ENCODE measurements at places on chromosomes 3 and 15.

GRCh38 chr3:8579096-8579495 lies 65.5 kb downstream of the SSUH2 start:
- DNase-seq, result no peak

DNA sequence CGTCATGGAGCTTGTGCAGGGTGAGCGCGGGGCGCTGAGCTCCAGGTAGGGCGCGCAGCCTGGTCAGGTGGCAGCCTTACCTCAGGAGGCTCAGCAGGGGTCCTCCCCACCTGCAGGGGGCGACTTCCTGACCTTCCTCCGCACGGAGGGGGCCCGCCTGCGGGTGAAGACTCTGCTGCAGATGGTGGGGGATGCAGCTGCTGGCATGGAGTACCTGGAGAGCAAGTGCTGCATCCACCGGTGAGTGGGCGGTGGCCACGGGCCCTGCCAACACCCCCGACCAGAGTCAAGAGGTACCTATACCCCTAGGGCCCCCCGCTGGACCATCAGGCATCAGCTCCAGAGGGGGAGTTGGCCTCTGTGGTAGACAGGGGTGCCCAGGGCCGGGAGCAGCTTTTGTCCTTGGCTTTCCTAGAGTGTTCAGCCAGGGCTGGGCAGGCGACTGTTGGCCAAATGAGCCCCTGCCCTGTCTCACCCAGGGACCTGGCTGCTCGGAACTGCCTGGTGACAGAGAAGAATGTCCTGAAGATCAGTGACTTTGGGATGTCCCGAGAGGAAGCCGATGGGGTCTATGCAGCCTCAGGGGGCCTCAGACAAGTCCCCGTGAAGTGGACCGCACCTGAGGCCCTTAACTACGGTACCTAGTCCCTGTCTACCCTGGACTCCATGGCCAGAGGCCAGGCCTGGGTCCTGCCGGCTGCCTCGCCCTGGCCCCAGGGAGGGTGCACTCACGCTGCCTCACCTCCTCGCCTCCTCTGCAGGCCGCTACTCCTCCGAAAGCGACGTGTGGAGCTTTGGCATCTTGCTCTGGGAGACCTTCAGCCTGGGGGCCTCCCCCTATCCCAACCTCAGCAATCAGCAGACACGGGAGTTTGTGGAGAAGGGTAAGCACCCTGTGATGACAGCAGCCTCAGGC lies 9.1 kb downstream of the FES start:
- DNase-seq, result no peak

GRCh38 chr3:71707595-71707994 lies 17.6 kb downstream of the EIF4E3 start:
- DNase-seq, result no peak

GRCh38 chr15:66269326-66270090 lies 16.0 kb upstream of the MEGF11 start:
- no peak for DNase-seq

DNA sequence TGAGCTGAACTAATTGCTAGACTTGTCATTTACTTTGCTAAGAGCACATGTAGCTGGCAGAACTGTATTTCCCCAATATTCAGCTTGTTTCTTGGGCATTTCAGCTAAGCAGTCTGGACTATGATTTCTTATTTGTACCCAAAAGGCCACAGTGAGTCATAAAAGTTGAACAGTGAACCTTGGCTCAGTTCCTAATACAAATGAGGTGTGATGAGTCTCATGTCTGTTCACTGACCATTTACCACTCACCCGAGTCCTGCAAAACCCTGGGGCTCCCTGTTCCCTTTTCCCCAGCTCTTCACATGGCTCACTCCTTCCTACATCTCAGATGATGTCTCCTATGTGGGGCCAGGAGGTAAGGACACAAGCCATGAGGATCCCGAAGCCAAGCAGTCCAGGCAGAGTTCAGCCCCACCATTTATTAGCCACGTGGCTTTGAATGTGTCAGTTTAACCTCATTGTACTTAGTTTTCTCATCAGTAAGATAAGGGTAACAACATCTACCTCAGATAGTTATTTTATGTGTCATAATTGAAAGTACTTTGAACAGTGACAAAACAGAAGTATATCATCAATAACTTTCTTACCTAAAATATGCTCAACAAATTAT lies 239.3 kb downstream of the IL5RA start:
- DNase-seq, result no peak

- DNase-seq, result no peak
Observed at GRCh38 chr3:176796371-176796770, 400.9 kb downstream of the TBL1XR1 start.

- DNase-seq, result no peak
Observed at GRCh38 chr3:25854635-25855034, 64.7 kb downstream of the OXSM start.

- no peak for DNase-seq
Observed at GRCh38 chr3:190019844-190020243, 100.9 kb downstream of the P3H2 start.

DNA sequence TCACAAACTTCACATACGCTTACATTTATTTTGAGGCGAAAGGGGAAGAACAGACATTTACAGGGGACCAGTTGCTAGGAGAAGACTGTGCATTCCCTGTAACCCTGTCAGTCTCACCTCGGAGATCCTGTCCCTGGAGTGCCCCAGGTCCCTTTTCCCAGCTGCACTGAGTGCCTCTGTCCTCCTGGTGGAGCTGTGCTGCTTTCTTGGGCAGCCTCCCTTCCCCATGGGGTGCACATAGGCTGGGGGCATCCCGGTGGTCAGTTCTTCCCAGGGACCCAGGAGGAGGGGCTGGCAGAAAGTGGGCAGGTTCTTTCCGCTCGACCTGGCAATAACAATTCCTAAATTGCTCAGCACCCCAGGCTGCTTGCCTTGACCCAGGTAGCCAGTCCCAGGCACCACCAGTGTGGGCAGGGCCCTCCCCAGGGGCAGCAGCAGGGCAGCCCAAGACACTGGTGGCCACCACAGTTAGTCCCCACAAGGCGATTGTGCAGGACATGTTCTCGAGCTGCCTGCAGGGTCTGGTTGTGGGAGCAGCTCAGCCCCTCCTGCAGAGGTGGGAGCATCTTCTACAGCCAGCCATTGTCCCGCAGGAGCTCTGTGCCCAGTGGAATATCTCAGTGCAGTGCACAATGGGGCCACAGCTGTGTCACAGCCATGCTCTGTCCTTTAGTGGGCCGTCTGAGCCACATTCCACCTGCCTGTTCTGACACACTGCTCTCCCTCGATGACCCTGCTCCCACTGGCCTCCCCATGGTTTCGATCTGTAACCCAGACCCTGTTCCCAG lies 36.3 kb downstream of the APBA2 start:
- no peak for DNase-seq

DNA sequence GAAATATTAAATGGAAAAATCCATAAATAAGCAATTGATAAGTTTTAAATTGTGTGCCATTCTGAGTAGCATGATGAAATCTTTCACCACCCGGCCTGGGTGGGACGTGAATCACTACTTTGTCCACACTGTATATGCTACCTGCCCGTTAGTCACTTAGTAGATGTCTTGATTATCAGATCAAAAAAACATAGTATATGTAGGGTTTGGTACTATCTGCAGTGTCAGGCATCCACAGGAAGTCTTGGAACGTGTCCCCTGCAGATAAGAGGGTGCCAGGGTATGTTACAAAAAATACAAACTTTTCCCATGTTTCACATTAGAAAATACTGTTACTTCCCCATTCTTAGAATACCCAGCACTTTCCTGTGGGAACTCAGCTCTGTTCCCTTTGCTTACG lies 35.2 kb downstream of the FAM81A start:
- no peak for DNase-seq

DNA sequence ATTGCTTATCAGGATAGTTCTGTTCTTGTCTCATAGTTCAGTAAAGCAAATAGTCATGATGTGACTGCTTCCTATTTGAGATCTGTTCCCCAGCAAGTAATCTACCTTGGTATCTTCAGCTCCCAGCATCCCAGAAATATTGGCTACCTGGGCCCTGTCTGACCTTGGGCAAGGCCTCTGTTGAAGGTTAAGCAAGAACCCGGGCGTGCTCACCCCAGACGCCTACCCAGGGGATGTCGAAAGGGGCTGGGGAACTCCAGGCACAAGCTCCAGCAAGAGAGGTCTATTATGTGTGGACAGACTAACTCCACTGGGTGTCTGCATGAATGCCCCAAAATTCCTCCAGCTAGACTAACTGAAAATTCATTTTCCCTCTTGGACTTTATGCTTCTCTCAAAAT lies 37.3 kb upstream of the IGF1R start:
- no peak for DNase-seq

DNA sequence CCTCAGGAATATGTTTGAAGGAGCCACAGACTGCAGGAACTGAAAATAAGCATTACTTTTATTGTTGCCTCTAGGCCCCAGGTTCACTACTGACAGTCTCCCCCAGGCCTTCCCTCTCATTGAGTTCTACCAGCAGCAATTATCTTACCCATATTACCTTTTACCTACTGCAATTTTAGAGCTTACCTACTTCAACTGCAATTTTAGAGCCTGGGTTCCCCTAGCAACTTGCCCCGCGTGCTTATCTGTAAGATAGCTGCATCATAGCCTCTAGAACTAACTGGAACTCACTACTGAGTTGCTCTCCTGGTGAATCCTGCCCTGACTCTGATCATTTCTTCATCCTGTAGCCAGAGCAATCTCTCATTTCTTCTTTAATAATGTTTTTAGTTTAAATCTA lies 29.2 kb upstream of the WWTR1 start:
- DNase-seq, result no peak

DNA sequence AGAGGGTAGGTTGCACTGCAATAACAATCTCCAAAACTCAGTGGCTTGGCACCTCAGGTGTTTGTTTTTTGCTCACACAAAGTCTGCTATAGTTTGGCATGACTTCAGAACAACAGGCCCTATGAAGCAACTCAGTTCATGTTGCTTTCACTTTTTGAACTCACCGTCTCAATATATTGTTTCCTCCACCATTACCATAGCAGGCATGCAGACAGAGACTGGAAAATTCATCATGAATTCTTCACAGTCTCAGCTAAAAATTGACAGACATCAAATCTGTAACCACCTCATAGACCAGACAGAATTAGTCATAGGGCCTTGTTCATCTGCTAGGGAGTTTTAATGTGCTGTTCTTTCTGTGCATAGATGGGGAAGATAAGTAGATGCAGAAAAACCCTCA lies 161.4 kb upstream of the POU1F1 start:
- no peak for DNase-seq

- no peak for DNase-seq
Observed at GRCh38 chr15:40328751-40329150, 5.3 kb downstream of the INAFM2 start.

DNA sequence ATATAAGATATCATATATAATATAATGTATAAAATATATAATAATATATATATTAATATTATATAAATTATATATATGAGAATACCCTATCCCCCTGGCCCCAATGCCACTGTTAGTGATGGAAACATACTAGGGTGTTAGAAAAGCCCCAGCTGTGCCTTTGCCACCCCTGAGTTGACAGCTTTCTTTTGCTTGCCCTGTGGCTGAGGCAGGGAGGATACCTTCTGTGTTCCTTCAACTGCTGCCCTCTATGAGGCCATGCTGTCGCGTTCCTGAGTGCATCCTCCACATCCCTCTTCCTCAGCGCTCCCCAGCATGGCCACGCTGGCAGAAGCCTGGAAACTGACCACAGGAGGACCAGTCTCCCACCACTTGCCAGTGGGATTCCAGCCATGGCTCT lies 26.3 kb downstream of the FAN1 start:
- no peak for DNase-seq

DNA sequence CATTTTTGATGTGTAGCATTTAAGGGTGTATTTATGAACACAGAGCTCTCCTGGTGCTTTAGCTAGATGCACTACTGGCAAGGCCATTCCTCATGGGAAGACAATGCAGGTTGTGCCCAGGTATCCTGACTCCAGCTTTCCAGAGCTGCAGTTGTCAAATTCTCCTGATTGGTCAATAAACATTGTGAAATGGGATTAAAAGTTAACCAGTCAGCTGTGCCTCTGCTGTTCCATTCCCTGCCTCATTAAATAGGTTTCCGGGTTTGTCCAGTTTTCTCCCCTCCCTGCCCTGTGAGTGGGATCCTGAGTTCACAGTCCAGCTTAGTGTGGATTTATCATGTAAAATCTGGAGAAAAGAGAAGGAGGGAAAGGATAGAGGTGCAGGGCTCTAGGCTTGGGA lies 207.3 kb downstream of the SQOR start:
- no peak for DNase-seq

GRCh38 chr3:5565026-5565425 lies 377.5 kb downstream of the EDEM1 start:
- DNase-seq, result no peak

DNA sequence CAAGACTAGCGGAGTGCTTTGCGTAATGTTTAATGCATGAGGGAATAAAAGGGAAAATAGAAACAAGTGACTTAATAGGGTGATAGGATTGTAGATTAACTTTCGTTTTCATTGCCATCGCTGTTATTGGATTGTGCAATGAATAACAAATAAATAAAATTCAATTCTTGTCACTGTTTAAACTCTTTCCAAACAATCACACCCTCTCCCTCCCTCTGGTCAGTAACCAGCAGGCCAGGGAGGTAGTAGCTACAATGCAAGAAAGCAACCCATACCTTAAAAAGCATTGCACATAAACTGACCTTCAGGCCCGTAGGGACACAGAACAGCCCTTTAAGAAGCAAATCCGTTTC lies 705 bp upstream of the TFRC start:
- no peak for DNase-seq

DNA sequence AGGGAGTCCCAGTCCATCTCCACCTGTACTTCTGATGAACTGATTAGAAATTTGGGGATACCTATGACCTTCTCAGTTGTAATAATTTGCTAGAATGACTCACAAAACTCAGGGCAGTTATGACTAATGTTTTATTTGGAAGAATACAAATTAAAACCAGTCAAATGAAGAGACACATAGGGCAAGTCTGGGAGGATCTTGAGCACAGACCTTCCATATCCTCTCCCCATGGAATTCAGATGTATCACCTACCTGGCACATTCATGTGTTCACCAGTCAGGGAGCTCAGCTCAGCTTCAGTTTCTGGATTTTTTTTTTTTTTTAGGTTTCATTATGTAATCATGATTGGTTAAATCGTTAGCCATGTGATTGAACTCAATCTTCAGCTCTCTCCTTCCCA lies 247.7 kb downstream of the VGLL3 start:
- DNase-seq, result no peak

GRCh38 chr3:185820973-185821758 lies 3.7 kb downstream of the IGF2BP2 start:
- no peak for DNase-seq

DNA sequence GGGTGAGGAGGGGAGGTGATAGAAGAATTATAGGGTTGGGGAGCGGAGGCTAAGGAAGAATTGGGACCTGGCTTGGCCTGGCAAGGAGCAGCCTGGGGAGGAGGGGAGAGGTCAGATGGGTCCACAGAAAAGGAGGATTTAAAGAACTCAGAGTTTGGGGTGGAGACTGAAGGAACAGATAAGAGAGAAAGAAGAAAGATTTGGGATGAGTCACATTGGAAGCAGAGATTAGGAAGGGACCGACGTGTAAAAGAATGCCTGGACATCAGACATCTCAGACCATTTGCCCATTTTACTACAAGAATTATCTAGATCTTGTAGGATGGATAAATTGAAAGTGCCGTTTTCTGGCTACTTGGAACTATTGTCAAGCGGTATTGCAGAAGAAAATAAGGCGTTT lies 10.4 kb downstream of the TCAIM start:
- no peak for DNase-seq
